ENCODE measurements at places on chromosomes 5 and 9.

- DNase-seq = no peak
Observed at GRCh38 chr9:78021697-78022096, 9.9 kb downstream of the GNAQ start.

GRCh38 chr9:99576002-99576401 lies 245.7 kb upstream of the NR4A3 start:
- DNase-seq = no peak

DNA sequence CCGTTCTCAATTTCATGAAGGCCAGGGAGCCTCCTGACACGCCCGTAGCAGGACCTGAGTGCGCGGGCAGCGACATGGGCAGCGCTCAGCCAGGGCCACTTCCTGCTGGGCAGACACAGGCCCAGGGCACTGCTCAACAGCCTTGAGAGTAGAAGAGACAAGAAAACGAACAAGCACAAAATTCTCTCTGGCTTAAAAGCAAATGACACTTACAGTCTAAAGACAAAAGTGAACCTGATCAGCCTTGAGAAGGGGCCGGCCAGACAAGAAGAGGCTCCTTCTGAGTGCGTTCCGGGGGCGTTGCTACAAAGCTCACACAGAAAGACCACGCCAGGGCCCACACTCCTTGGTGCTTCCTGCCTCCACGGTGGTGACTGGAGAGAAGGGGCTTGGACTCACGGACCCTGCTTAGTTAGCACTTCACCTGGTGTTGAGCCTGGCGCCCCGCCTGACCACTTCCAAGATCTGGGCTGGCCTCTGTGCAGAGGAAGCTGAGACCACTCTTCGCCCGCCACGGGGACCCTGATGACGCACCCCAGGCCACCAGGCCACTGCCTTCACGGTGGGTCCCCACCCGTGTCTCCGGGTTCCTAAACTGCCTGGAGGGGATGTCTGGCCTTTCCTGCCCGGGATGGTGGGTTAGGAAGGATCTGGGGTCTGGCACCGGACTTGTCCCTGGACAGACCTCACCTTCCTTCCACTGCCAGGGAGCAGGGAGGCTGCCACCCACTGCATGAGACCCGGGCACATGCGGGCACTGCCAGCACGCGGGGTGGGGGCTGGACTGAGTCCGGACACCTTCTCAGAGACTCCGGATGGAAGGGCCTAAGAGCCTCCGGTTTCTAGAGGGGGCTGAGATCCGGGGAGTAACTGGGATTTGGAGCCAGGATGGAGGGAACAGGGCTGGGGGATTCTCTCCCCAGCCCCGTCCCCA lies 1.3 kb downstream of the SLC12A7 start:
- DNase-seq = no peak

DNA sequence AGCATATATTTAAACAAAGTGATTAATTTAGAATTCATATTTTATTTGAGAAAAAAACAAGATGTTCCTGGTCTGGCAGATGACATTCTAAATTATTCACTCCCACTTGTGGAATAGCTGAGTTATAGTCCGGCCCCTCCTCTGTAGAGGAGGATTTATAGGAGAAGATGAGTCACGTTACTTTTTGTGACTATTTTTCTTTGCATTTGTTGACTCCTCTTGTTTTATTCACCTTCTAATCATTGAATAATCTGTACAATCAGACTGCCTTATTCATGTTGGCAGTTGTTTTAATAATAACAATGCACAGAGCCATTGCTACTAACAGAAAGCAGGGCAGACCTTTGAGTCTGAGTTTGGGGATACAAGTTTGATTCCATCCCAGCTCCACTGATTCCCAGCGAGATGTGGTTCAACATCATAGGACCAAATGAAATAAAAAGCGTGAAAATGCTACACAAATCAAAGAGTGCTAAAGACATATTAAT lies 23.2 kb downstream of the DOCK8 start:
- DNase-seq = no peak
